ENCODE measurements at places on chromosomes 3 and 15.
A peak's percentile ranks its signal among the peaks of the same experiment; 100 is the strongest.

DNA sequence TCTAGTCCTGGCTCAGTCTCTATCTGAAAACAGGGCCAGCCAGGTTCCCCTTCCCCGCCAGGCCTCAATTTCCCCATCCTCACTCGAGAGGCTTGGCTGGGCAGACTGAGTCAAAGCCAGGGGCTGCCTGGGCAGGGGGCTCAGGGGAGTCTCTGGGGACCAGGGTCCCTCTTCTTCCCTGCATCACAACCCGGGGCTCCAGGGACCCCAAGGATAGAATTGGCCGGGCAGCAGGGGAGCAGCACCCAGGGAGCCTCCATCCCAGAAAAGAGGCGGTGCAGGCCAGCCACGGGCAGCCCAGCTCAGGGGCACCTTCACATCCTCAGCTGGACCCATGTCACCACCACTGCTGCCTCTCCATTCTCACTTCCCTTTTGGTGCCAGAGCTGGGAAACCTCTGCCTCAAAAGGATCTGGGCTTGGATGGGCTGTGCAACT lies 13.3 kb upstream of the PLXND1 start:
- no peak for DNase-seq

- peak; percentile 59 for DNase-seq
Measured at GRCh38 chr3:11604139-11604892, 39.4 kb downstream of the VGLL4 start.

DNA sequence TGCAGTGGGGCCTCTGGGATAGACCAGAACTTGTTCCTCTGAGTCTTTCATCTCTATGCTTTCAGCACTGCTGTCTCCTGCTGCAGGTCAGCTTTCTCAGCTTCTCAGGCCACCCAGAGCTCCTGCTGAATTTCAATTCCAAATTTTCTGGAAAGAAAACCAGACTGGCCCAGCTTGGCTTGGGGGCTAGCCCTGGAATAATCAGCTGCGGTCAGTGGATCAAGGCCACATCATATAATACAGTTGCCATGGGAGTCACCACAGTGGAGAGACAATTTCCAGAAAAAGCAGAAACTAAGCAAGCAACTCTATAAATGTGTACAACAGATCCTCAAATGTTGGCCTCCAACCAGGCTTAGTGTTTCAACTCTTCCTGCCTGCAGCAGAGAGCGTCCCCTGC lies 91.1 kb upstream of the SLC24A5 start:
- DNase-seq = no peak

- DNase-seq = no peak
Measured at GRCh38 chr3:48966876-48967361, 23.1 kb upstream of the P4HTM start.

DNA sequence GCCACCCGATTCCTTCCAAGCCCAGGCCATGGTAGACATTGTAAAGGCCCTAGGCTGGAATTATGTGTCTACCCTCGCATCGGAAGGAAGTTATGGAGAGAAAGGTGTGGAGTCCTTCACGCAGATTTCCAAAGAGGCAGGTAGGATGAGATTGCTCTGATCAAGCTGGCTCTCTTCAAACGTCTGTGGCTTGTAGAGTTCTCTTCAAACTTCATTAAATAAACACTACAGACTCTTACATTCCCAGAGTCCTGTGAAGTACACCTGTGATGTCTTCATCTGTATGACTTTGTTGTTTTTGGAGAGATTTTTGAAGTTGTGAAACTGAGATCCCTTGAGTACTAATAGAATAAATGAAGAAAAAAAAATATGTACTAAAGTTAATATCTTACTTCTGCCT lies 285.6 kb downstream of the GRM7 start:
- DNase-seq = no peak

- DNase-seq = no peak
Measured at GRCh38 chr3:98259707-98260106, 4.3 kb upstream of the OR5H6 start.

DNA sequence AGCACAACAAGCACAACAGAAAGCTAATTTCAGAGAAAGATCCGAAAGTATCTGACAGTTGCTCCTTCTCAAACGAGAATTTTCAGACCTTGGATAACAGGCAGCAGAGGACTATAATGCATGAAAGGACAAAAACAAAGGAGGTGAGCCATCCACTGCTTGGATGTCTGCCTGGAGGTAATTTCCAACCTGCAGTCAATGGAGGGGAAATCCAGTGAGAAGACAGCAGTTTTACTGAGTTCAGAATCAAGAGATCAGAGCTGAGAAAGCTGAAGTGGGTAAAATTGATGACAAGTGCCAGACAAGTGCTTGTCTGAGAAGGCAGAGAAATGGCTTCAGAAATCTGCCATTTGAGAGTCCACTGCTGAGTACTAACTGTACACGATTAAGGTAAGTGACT lies 22.1 kb downstream of the UBE3A start:
- no peak for DNase-seq

DNA sequence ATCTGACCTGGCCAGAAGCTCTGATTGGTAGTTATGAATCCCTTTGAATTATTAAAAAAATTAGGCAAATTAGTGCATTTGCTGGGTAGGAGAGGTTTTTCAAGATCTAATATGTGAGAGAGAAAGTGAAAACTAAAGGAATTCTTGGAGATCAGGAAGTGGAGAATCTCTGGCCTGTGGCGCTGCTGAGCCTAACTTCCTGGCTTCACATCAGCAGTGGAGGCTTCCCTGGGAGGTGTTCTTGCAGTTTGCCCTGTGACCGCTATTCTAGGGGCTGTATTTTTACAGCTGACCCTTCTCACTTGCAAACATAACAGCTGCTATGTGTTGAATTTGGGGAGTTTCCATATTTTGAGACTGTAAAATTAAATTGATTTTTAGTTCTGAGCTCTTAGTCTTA lies 166.4 kb downstream of the ATG7 start:
- no peak for DNase-seq

DNA sequence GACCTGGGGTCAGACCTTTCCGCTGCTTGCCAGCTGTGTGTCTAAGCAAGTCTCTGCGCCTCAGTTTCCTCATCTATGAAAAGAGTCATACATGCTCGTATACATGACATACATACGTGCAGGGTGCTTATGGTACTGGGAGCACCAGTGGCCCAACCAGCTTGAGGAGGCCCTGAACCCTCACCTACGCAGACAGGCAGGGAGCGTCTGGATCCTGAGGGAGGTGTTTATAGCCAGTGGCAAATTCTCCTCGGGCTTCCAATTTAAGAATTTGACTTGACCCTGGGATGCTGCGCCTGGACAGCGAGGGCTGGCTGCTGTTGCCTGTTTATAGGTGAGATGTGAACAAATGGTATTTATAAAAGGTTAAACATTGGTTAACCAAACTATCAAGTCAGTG lies 17.7 kb upstream of the FGD5 start:
- no peak for DNase-seq

DNA sequence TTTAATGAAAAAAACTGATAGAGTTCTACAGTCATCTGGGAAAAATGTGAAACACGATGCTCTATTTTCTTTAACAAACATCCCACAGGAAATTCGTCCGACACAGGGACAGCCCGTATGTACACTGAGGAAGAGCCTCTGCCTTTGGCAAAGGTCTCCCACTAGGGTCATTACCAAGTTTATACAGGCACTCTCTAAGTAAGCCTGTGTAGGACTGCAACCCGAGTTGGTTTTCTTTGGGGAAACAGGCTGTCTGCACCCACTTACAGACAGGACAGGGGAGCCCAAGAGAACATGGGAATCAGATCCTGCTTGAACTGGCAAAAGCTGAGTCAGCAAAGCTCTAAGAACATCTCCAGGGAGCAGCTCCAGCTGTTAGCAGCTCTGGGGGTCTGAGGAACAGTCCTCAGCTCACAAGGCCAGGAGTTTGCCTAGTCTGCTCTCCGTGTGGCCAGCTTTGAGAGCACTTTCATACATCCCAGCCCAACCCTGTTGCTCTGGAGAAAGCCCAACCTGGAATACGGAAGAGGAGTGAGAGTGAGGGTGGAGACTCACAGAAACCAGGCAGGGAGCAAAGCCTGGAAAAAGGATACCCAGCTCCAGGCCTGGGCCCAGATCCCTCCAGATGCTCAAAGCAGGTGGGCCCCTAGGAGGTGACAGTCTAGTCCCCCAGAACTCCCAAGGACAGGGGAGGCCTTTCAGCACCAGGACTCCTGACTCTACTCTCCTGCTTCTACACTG lies 1.9 kb downstream of the TBC1D2B start:
- DNase-seq = peak; percentile 92

DNA sequence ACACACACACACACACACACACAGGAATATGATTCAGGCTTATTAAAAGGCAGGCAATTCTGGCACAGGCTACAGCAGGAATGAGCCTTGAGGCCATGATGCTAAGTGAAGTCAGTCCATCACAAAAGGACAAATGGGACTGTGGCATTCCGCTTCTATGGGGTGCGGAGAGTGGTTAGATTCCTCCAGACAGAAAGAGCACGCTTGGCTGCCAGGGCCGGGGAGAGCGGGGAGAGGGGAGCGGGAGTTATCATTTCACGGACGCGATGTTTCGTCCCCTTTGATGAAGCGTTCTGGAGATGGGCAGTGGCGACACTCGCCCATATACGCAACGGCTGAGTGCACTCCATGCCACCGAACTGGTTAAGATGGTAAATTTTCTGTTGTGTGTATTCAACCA lies 58.5 kb upstream of the FAM174B start:
- peak; percentile 50 for DNase-seq

- no peak for DNase-seq
Measured at GRCh38 chr3:16143861-16144447, 30.5 kb upstream of the GALNT15 start.

- no peak for DNase-seq
Measured at GRCh38 chr15:97168704-97169475, 791.6 kb upstream of the ARRDC4 start.

DNA sequence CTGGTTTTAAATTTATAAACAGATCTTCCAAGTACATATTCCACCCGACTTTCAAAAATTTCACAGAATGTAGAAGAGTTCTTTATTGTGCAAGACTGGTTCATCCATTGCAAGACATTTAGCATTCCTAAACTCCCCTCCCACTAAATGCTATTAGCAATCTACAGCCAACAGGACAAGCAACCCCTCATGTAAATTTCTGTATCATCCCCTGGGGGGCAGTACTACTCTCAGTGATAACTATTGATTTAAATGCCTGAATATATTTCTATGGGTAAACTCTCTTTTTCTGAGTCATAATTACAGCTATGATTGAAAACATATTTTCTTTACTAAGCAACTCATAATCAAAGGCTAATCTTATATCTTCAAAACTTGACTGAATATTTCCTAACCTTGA lies 10.7 kb upstream of the SLC15A2 start:
- DNase-seq = peak; percentile 28

DNA sequence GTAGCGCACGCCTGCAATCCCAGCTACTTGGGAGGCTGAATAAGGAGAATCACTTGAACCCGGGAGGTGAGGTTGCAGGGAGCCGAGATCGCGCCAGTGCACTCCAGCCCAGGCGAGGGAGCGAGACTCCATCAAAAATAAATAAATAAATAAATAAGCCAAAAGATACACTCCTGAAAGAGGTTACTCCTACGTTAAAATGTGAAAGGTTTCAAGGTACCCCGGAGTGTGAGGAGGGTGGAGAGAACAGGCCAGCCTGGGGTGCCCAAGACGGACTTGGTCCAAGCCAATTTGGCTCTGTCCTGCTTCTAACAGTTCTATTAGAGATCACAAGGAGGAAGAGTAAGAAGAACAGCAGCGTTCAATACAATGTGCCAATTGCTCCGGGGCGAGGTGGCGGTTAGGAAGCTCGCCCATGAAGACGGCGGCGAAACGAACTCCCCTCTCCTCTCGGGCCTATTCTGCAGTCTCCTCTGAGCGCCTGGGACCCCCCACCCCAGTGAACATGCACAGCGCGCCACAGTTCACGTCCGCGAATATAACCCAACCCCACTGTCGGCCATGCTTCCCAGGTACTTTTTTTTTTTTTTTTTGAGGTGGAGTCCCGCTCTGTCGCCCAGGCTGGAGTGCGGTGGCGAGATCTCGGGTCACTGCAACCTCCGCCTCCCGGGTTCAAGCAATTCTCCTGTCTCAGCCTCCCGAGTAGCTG lies 942 bp downstream of the ELP6 start:
- DNase-seq = peak; percentile 18

Measured in fibroblast of upper back skin (primary cell).